ENCODE measurements at places on chromosomes 11 and 22.
A peak's percentile ranks its signal among the peaks of the same experiment; 100 is the strongest.

GRCh38 chr11:36019005-36019596, 75.2 kb downstream of the LDLRAD3 start:
- no peak for DNase-seq

GRCh38 chr11:44754876-44755555, 28.3 kb downstream of the TSPAN18 start:
- DNase-seq, result no peak

GRCh38 chr22:48751539-48752437, 1075.9 kb downstream of the BRD1 start:
- peak; percentile 36 for DNase-seq

DNA sequence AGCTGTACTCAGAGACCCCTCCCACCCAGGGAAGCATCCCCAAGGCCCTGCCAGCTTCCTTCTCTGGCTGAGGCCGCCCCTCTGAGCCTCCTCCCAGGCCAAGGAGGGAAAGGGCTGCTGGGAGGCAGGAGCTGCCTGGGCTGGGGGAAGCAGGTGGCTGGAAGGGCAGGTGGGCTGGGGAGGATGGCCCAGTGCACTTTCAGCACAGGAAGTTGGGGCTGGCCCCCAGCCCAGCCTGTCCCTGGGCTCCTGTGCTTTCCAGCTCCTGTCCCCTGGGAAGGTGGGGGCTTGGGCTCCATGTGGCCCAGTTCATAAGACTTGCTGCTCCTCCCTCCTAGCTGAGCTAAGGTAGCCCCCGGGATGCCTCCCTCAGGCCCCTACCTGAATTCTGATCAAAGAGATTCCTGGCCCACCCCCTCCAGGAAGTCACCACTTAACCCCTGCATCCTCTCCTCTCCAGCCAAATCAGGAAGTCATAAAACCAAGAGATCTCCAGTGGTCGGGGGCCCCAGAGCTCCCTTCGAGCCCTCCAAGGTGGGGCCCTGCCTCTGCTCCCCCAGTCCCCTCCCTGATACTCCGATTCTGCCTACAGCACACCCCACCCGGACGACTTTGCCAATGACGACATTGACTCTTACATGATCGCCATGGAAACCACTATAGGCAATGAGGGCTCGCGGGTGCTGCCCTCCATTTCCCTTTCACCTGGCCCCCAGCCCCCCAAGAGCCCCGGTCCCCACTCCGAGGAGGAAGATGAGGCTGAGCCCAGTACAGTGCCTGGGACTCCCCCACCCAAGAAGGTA, 4.9 kb downstream of the PPP1CA start:
- no peak for DNase-seq

GRCh38 chr11:124043420-124043819, 2.3 kb upstream of the OR10G7 start:
- no peak for DNase-seq

DNA sequence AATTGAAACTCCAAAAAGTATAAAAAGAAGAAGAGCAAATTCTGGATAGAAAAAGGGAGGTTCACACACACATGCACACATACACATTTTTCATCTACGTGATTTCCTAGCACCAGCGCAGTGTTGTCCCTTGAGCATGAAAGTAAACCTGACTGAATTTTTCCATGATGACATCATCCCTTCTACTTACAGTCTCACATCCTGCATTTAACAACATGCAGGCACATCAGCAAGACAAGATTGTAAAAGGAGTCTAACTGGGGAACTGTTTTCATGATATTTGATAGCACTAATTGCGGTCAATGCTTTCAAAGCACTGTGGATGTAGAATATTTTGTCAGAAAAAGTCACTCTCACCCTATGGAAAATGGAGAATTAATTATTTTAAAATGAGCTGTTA, 36.6 kb downstream of the GAS2 start:
- DNase-seq, result no peak

All from right atrium auricular region (tissue), 2 donors.